ENCODE measurements at places on chromosomes 12 and 14.

- no peak for DNase-seq
Observed at GRCh38 chr12:14982562-14982961, 9.7 kb downstream of the PDE6H start.

GRCh38 chr14:65412856-65413738, 567 bp downstream of the FUT8 start:
- DNase-seq: peak; percentile 57

- DNase-seq: no peak
Observed at GRCh38 chr12:3242199-3242863, 165.2 kb downstream of the TSPAN9 start.

GRCh38 chr12:107568718-107569117, 116.9 kb upstream of the PWP1 start:
- DNase-seq: no peak

- DNase-seq: no peak
Observed at GRCh38 chr14:99212199-99212598, 59.8 kb downstream of the BCL11B start.

GRCh38 chr12:27277846-27278260, 33.8 kb downstream of the STK38L start:
- peak; percentile 18 for DNase-seq

DNA sequence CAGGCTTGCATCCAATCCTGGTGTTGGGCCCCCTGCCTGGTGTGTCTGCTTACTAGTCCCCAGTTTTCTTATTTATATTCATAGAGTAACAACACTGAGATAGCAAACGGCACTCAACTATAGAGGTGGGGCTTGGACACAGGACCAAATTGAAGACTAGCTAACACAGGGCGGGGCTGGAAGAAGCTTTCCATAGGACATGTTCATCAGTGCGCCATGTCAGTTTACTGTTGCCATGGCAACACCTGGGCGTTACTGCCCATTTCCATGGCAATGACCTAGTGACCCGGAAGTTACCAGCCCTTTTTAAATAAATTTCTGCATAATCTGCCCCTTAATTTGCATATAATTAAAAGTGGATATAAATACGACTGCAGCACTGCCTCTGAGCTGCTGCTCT, 275.5 kb upstream of the TMEM132C start:
- DNase-seq: no peak

- DNase-seq: no peak
Observed at GRCh38 chr14:79325557-79325956, 885.7 kb downstream of the DIO2 start.

GRCh38 chr14:71661441-71661840, 270.8 kb upstream of the RGS6 start:
- no peak for DNase-seq

DNA sequence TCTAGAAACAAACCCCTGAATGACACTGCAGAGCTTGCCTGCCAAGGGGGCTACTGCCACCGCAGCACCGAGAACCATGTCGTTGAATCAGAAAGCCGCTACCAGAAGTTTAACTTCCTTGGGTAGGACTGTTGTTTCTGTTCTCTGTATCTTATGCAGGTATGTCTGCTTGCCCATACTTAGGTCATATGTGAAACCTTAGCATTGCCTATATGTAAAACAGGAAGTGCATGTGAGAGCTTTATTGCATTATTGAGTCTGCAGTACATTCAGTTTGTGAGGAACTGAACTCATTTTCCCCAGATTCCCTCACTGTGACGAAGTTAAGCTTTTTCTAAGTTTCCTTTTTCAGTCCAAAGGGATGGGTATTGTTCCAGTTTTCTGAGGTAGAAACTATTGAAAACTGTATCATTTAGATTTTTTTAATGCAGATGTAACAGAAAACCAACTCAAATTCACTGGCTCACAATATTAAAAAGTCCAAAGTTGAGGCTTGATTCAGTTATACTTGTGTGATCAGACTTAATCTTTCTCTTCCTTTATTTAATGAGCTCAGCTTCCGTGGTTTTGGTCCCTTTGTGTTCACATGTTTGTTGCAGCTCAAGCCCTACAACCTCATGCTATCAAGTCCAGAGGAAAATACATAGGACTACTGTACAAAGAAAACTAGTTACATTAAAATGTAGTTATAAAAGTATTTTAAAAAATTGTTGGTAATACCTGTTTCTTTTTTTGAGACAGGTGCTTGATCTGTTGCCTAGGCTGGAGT, 6.9 kb downstream of the FBXO34 start:
- no peak for DNase-seq

GRCh38 chr12:47547077-47547476, 158.8 kb downstream of the RPAP3 start:
- DNase-seq: peak; percentile 26

DNA sequence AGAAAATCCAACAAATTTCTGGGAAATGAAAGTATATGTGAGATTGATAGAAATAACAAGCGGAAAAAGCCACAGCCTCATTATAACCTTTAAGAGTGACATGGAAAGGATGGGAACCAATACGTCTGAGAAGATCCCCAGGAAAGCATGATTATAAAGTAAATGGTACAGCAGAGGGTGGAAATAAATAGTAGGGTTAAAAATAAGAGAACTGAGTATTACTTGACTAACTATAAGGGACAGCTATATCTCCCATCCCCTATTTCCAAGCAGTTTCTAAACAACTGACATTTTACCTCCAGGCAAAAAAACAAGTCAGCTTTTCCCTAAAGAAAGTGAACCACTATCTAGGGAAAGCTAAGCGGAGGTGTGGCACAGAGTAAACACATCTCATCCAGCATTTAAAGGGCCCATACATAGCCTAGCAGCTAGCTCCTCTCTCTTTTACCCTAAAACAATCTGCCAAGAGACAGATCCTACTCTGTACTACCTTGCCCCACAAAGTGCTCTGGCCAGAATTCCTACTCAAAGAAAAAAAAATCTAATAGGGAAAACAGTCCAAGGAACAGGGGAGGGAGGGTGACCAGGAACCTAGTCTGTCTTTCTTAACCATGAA, 11.2 kb downstream of the OSBPL8 start:
- DNase-seq: no peak

DNA sequence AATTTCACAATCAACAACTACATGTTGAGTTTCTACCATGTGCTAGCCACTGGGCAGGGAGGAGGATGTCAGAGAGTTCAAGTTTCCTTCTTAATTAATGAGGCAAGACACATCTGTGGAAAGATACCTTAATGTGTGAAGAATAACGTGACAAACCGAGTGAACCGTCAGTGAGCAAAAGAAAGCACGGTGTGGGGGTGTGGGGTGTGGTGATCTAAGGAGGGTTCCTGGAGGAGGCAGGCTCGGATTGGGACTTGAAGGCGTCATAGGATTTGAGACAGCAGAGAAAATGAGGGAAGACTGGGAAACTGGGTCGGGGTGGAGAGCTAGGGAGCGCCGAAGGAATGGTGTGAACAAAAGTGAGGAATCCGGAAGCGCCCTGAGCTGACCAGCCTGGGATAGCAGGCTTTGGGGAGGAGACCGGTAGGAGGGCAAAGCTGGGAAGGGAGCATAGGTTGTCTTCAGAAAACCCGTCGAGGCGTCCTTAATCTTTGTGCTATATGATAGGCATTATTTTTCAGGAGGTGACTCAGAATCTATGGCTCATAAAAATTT, 22.3 kb downstream of the GALNT8 start:
- DNase-seq: no peak

- no peak for DNase-seq
Observed at GRCh38 chr12:119835068-119835467, 42.1 kb downstream of the CIT start.

GRCh38 chr14:88327497-88327896, 4.4 kb upstream of the KCNK10 start:
- no peak for DNase-seq

GRCh38 chr14:70957710-70958109, 50.5 kb downstream of the PCNX1 start:
- DNase-seq: no peak

- DNase-seq: no peak
Observed at GRCh38 chr14:77342726-77343397, 22.0 kb downstream of the GSTZ1 start.

DNA sequence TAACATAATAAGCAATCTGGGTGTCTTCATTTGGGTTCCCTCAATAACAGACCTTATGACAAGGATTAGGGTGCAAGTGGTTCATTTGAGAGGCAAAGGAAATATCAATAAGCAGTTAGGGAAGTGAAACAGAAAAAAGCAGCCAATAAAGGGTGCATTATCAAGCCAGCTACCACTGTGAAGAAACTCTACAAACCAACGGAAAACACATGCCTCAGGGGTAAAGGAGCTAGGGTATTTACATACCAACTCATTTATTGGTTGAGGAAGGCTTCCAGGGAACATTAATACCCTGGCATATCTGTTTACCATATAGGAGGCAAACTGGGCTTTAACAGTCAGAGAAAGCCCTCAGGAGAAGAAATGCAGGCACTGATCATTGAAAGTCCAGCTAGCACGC, 22.7 kb upstream of the IFNG-AS1 start:
- DNase-seq: no peak

All from HTR-8/SVneo (cell line).